K562 (cell line): ENCODE measurements at places on chromosomes 7 and 10. TPM values are rescaled to one million over a fixed set of nuclear protein-coding genes. Genes with fewer than 3 reads are reported as not detected.

- no peak for DNase-seq
- peaks cover 84% of the 10 kb centered on the region for H3K36me3 ChIP-seq
- H3K27me3 ChIP-seq: no peaks in the 10 kb centered on the region
- H3K4me3 ChIP-seq: no peak overlapping the region
Measured at GRCh38 chr7:116911801-116912200, 41.5 kb upstream of the ST7 start.

DNA sequence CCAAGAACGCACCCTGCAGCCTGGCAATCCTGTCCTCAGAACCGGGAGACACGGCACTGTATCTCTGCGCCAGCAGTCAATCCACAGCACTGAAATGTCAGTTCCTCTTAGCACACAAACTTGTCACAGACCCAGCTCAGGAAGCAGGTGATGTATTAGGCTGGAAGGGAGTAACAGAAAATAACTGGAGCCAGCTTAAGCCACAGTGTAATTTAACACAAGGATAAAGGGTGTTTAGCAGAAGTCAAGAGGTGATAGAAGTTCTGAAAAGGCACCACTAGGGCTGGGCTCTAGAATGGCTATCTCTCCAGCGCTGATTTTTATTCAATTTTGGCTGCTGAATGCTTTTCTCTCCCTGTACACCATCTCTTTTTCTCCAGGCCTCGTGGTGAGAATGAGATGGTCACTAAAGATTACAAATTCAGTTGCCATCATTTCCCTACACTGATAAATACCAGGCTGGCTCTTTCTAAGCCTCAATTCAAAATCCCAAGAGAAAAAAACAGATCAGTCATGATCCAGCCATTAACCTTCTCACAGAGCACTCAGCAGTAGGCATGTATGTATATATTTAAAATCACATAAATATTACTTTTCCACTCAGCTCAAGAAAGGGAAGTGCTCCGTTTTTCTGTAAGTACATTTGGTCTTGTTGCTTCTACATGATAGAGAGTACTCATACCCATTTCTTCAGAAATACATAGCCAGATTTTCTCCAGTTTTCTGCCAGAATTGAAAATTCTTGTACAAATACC is 102.7 kb upstream of the PRSS1 start:
- no peaks in the 10 kb centered on the region for H3K27me3 ChIP-seq
- DNase-seq: no peak
- no peak overlapping the region for H3K27ac ChIP-seq

DNA sequence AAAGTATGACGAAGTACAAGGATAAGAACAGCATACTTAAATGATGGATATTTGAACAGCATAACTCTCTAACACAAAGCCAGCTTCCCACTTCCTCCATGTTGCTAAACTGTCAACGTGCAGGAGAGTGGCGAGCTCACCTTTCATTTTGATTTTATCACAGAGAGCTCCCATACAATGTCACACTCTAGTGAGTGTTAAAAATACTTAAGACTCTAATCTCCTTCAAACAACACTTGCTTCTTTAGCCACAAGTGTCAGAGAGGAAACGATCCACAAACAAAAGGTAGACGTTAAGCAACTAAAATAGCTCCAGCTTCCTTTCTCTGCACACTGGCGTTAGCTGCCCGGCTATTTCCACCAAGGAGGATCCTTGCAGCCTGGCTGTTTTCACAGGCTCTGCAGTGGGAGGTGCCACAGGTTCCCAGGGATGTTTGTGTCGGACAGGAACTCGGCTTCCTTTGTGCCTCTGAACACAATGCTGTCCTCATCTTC is 194.6 kb downstream of the COBL start:
- H3K36me3 ChIP-seq: no peaks in the 10 kb centered on the region
- no peaks in the 10 kb centered on the region for H3K4me1 ChIP-seq
- peaks cover 25% of the 10 kb centered on the region for H3K27me3 ChIP-seq

DNA sequence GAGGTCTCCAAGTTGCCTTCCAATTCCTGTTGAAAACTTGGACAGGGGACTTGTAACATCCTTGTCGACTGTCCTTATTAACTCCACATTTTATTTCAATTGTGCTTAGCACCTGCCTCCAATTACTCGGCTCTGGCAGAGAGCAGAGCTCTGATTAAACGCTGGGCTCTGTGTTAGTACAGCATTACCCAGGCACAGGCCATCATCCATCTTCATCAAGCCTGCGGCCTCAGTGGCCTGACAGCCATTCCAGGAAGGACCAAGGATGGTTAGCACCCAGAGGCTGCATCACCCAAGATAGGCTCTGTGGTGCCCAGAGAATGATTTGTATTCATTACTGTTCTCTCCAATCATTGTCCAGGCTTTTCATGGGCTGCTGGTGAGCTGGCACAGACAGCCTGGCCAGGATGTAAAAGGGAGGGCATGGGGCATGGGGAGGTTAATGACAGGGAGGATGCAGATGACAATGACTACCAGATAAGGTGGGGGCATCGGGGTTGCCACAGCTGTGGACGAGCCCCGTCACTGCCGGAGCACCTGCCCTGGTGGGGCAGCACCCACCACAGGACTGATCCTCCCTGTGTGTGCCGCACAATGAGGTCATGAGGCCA is 123.3 kb downstream of the PTPN20 start:
- peaks cover 12% of the 10 kb centered on the region; the same call in 2 of the 3 replicates for H3K27me3 ChIP-seq
- no peak overlapping the region for H3K27ac ChIP-seq

DNA sequence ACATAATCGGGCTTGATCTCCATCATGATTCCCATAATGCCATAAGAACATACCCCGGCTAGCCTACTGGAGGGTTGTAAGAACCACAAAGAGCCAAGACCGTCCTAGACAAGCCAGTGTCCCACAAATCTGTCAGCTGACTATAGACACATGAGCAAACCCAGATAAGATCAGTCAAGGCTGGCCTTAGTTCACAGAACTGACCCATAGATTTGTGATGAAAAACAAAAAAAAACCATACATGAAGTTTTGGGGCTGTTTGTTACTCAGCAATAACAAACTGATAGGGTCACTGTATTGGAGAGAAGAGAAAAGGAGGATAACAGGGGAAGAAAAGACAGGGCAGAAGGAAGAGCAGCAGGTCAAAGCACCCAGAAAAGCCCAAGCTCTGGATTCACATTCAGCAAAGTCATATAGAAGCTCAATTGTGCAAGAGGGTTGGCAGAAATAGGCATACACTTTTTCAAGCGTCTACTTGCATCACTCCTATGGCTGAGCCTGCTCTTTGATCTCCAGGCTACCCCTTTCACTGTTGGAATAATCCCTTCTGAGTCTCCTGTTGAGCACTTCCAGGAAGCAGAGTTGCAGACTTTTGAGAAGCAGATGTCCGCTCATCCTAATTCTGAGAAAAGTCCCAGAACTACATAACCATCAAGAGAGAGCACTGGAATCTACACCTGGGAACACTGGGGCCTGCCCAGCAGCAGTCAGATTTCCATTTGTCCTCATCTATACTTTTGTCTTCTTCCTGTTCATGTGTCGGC is 122.0 kb upstream of the HABP2 start:
- no peak for DNase-seq
- no peak overlapping the region for H3K27ac ChIP-seq
- no peaks in the 10 kb centered on the region for H3K36me3 ChIP-seq
- H3K4me1 ChIP-seq: no peaks in the 10 kb centered on the region

DNA sequence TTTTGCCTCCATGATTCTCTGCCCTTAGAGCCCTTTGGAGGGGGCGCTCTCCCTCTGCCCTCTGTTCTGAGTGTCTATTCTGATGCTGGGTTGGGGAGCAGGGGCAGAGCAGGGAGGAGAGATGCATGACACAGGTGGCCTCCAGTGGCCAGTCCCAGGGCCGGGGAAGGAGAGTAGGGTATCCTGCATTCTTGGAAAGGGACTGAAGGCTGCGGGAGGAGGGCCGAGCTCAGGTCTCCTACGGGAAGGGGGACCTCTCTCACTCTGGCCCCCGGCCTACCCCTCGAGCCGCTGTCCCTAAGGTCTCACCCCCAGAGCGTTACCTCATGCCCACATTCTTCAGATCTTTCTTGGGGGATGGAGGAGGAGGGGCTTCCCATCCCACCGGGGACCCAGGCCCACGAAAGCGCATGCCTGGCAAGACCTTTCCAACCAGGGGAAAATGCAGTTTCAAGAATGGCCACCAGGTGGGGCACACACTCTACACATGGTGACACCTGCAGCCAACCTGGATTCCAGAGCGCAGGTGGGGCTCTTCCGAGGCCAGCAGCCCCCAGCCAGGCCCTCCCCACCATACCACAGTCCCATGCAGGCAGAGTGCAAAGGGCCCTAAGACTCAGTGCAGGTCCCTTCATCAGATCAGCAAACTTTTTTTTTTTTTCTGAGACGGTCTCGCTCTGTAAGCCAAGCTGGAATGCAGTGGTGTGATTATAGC is 86.4 kb downstream of the MYL10 start:
- no peak overlapping the region for H3K27ac ChIP-seq
- peak; percentile 74 for DNase-seq
- H3K36me3 ChIP-seq: no peaks in the 10 kb centered on the region

DNA sequence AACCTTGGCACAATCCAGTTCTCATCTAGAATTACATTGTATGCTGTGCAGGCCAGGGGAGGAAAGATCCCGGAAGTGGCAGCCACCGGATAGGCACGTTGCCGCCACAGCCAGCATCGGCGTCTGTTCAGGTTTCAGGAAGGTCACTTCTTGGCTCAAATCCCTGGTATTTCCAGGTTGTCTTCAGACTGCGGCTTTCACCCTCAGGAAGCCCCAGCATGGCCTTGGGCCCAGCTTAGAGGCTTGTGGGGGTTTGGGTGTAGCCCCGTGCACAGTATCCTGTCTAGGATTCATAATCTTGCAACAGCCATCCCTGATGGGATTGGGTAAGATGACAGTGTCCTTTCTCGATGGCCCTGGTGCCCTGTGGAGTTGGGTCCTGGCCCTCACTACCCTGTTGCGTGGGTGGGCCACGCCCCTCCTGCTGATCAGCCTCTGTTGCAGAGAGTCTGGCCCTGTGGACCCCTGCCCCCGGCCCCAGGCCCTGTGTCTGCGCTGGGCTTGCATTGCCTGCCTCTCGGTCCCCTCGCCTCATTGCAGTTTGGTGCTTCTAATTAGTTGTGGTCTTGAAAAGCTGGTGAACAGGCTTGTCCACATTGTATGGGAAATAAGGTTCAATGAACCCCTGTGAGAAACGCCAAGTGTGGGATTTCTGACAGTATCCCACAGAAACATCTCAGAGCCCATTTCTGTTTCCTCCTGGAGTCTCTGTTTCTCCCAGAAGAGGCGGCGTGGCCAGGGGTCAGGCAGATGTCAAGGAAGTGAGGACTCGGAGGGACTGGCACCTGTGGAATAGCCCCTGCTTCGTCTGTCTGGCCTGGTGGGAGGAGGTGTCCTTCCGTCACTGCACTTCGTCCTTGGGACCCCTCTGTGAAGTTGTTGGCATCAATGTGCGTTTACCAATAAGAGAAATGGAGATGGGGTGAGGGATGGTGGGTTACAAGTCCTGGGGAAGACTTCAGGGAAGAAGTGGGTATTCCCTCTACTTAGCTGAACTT is 77.5 kb downstream of the MGMT start:
- no peaks in the 10 kb centered on the region for H3K4me1 ChIP-seq
- H3K27ac ChIP-seq: no peak overlapping the region
- no peak for DNase-seq
- peaks cover 16% of the 10 kb centered on the region for H3K27me3 ChIP-seq

- no peak for DNase-seq
- no peak overlapping the region for H3K4me3 ChIP-seq
- no peak overlapping the region for H3K27ac ChIP-seq
- no peaks in the 10 kb centered on the region for H3K27me3 ChIP-seq
- H3K36me3 ChIP-seq: no peaks in the 10 kb centered on the region
Measured at GRCh38 chr7:147639037-147639436, 951.5 kb upstream of the C7orf33 start.

DNA sequence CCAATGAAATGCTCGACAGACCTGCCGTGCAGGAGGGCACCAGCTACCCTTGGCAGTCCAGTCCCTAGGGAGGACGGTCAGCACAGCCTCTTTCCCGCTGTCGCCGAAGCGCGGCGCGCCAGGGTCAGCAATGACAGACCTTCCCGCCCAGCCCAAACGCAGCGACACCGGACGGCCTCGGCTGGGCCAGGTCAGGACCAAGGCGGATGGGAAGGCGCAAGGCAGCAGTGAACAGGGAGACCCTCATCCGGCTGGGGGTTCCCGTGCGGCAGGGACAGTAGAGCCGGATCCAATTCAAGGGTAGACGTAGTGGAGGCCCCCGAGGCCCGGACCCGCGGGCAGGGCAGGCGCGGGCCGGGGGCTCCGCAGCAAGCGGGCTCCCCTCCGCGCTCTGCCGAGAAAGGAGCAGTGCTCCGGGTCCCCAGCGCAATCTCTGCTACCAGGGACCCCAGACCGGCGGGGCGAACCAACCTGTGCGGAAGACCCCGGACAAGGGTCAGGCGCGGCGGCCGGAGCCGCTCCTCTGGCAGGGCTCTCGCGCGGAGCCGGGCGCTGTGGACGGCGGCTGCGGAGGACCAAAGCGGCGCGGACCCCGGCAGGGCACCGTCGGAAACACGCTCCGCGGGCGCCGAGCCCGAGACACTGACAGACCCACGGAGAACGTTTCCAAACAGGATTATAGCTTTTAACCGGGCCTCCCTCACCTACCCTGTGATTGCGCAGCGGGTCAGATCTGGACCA is at the start of gene SEC31B:
Gene SEC31B (minus strand): TSS at position 551 of the 741 bp plus-strand sequence. CDS start 2,909 bp downstream, outside the sequence.
- no peak for DNase-seq
- H3K36me3 ChIP-seq: peaks cover 15% of the 10 kb centered on the region; the same call in 2 of the 3 replicates
- H3K27ac ChIP-seq: no peak within 1 kb of the TSS
- no peak within 1 kb of the TSS for H3K4me3 ChIP-seq
- no peaks in the 10 kb centered on the region for H3K27me3 ChIP-seq

DNA sequence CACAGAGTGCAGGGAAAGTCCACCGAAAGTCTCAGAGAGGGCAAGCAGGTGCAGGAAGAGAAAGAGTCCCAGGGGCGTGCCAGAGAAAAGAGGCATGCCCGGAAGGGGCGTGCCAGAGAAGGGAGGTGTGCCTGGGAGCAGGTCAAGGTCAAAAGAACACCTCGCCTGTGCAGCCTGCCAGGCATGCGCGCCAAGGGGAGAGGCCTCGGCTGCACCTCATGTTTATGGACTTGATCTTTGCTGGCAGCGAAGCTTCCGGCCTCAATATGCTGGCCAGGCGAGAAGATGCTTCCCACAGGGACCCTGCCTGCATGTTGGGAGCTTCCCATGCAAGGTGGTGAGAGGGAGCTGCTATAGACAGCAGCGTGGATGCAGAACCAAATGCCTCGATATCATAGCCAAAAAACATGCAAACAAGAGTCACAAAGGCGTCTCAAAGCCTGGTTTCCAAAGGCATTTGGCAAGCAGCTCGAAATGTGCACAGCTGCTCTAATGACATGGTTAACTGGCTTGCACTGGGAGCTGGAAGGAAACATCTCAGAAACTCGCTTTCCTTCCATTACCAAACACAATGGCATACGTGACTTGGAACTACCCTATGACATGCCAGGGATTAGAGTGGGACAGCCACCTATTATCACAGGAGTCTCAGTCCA is 192.5 kb upstream of the PPP2R2D start:
- H3K4me1 ChIP-seq: no peaks in the 10 kb centered on the region
- H3K36me3 ChIP-seq: no peaks in the 10 kb centered on the region
- DNase-seq: no peak
- H3K27me3 ChIP-seq: peaks cover 19% of the 10 kb centered on the region; the same call in 1 of the 2 replicates
- no peak overlapping the region for H3K27ac ChIP-seq
- H3K4me3 ChIP-seq: no peak overlapping the region

- H3K4me3 ChIP-seq: no peak overlapping the region
- no peaks in the 10 kb centered on the region for H3K36me3 ChIP-seq
- H3K4me1 ChIP-seq: peaks cover 9% of the 10 kb centered on the region; the same call in 1 of the 2 replicates
- no peak for DNase-seq
- H3K27me3 ChIP-seq: no peaks in the 10 kb centered on the region
Measured at GRCh38 chr10:31949266-31949665, 20.6 kb upstream of the ARHGAP12 start.

GRCh38 chr10:47369251-47369894 is 14.7 kb downstream of the ZNF488 start:
- H3K27me3 ChIP-seq: peaks cover 81% of the 10 kb centered on the region
- H3K27ac ChIP-seq: no peak overlapping the region
- H3K4me3 ChIP-seq: no peak overlapping the region
- peaks cover 2% of the 10 kb centered on the region; the same call in 1 of the 2 replicates for H3K4me1 ChIP-seq
- no peaks in the 10 kb centered on the region for H3K36me3 ChIP-seq

Gene NANOS1
- total RNA-seq: 0.89 and 1.2 TPM in 2 replicates
